ENCODE measurements at places on chromosomes 11 and 22. TPM values are rescaled to one million over a fixed set of nuclear protein-coding genes. Genes with fewer than 3 reads are reported as not detected.

The TUG1 gene
- 75.6 TPM for total RNA-seq

The MS4A6A gene
- total RNA-seq, result 17.0 TPM

The BCO2 gene
- 20.1 TPM for total RNA-seq

The RAB38 gene
- 0.79 TPM for total RNA-seq

The SAA4 gene
- not detected for total RNA-seq

Measured in dorsolateral prefrontal cortex (tissue), 122 donors.